ENCODE measurements at places on chromosomes 3 and 15.
A peak's percentile ranks its signal among the peaks of the same experiment; 100 is the strongest.

DNA sequence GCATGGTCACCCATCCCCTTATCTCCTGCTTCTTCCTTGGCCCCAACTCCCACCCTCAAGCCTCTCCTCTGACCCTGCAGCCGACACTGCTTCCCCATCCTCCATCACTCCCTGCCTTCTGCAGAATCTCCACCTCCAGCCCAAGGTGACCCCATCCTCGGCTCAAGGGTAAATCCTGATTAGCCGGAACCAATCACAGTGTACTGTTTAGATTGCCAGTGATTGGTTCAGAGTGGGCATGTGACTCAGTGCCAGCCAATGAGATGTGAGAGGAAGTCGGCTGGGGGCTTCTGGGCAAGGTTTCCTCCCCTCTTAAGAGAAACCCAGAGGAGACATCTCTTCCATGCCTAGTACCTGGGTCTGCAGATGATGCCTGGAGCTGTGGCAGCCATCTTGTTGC lies 10.3 kb downstream of the CACNA2D2 start:
- DNase-seq: no peak

GRCh38 chr3:115099986-115100571 lies 47.0 kb downstream of the ZBTB20 start:
- peak; percentile 66 for DNase-seq

DNA sequence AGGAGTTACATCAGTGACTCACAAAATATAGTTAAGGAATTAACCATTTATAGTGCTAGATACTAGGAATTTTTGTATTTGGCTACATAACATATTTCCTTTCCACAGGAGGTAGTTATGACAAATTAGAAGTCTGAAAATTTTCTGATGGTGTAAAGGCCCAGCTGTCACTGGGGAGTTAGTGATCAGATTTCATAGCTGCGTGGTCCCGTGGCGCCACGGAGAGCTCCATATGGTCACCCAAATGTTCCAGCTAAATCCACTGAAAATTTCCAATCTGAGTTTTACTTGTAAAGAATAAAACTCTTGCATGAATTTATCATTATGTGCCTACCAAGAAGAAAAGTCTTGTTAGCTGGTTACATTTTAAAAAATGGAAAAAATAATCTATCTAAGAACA lies 368.9 kb upstream of the PLSCR5 start:
- no peak for DNase-seq

- no peak for DNase-seq
Observed at GRCh38 chr3:69186575-69187093, 64.2 kb upstream of the LMOD3 start.

- DNase-seq: no peak
Observed at GRCh38 chr3:53140847-53141845, 10.9 kb upstream of the RFT1 start.

DNA sequence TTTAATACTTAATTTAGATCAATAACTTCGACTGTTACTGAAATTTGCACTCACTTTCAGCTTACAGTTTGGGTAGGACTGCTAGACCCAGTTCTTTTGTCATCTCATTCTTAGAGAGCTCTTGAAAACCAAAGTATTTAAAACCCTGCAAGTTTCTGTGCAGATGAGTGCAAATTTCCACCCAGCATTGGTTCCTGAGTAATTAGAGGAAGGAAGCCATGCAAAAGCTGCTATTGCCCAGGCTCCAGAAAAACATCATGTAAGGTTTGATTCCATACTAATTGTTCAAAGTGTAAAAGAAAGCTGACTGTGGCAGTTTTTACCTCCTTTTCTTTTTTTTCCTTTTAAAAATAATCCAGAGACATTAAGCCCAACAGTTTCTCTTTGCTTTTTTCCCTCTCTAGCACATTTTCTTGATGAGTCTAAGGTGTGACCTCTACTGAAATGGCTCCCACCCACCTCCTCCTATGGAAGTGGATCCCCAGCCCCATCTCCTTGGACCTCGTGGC lies 30.3 kb downstream of the ABHD2 start:
- DNase-seq: no peak

- no peak for DNase-seq
Observed at GRCh38 chr3:171790574-171790897, 19.7 kb downstream of the PLD1 start.

GRCh38 chr15:83248151-83249029 lies 36.1 kb downstream of the BNC1 start:
- DNase-seq: peak; percentile 11

GRCh38 chr15:80199366-80199765 lies 46.6 kb downstream of the FAH start:
- DNase-seq: no peak
